Bone marrow (tissue), 2 donors: ENCODE measurements at places on chromosomes 1 and 21.

DNA sequence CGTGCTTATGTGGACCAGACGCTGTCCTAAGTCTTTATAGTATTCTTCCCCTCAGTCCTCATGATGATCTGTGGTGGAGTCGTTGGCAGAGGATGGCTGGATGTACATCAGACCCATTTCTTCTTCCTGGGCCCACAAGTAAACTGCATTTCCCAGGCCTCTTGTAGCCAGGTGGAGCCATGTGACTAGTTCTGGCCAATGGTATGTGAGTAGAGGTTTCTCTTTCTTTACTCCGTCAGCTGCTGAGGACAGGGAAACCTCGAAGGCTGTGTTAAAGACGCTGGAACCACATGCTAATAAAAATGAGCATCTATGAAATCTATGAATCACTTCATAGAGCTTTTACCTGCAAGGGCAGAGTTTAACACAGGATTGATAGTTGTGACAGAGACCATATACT lies 18.7 kb upstream of the ZNF362 start:
- DNase-seq: no peak

DNA sequence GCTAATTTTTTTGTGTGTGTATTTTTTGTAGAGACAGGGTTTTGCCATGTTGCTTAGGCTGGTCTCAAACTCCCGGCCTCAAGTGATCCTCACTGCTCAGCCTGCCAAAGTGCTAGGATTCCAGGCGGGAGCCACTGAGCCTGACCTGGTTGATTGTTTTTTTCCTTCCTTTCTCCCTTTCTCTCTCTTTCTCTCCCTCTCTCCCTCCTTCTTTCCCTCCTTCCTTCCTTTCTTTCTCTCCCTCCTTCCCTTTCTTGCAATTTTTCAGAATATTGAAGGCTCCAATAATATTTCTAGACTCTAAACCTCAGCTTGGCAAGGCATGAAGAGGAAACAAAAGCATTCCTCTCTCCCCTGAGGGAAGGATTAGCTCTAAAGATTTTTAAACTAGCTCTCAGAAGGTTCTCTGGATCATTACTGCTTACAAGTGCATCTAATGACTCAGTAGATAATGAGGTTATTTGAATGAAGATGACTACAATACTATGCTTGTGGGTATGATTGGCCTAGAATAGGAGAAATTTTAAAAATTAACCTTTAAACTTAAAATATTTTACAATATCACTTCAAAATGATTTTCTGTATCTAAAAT lies 68.5 kb upstream of the GADD45A start:
- no peak for DNase-seq

GRCh38 chr1:248098529-248098928 lies 3.5 kb downstream of the OR2L13 start:
- DNase-seq: no peak

- DNase-seq: no peak
Measured at GRCh38 chr21:37435711-37436110, 69.1 kb downstream of the DYRK1A start.

GRCh38 chr1:162210196-162210595 lies 140.7 kb downstream of the NOS1AP start:
- DNase-seq: no peak

- peak; percentile 33 for DNase-seq
Measured at GRCh38 chr1:154179946-154180687, 11.8 kb downstream of the TPM3 start.

GRCh38 chr21:33070998-33071769 lies 1.2 kb downstream of the OLIG1 start:
- DNase-seq: peak; percentile 43

GRCh38 chr1:99964806-99965205 lies 5.0 kb upstream of the SLC35A3 start:
- no peak for DNase-seq

DNA sequence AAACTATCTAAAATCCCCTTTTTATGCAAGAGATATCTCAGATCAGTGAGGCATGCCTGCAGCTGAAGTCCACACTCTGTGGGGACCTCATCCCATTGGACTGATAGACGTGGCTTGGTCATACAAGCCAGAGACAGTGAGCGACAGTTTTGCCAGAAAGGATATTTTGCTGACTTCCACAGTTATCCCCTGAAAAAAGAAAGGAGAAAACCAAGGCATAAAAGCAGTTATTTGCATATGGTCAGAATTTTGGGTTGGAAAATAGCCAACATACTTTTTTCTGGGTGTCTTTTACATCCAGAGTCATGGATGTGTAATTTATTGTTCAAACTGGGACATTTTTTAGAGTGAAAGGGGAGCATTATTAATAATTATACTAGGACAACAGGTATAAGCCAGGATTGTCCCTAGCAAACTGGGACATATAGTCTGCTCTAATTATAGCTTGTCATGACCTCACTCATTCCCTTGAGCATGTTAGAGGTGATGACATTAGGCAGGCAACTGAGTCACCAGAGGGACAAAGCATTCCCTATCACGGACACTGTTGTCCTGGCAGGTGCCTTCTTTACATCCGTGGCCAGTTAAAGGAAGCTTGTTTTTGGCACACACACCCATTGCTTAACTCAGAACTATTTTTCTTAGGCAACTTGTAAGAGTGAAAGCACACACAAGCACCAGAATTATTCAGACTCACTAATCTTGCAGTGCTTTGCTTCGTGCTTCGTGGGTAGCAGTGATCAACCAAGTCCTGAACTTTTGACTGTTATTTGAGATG lies 65.5 kb downstream of the PRRX1 start:
- DNase-seq: no peak

DNA sequence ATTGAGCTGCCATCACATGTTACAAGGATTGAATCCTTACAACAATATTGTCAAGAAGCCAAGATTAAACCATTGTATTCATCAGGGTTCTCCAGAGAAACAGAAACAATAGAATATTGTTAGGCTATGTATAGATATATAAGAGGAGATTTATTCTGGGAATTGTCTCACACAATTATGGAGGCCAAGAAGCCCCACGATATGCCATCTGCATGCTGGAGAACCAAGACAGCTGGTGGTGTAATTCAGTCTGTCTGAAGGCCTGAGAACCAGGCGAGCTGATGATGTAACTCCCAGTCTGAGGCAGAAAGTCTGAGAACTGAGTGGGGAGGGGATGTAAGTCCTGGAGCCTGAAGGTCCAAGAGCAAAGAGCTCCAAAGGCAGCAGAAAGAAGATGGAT lies 14.5 kb upstream of the TTF2 start:
- no peak for DNase-seq

DNA sequence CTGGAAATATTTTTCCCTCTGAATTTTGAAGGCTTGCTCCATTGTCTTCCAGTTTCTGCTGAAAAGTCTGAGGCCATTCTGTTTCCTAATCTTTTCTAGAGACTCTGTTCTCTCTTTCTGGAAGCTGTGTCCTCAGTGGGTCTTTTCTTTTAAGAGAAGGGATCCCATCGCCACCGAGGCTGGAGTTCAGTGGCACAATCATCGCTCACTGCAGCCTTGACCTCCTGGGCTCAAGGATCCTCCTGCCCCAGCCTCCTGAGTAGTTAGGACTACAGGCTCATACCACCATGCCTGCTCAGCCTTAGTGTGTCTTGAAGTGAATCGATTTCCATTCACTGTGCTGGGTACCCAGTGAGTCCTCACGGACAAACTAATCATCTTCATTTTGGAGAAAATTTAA lies 9.6 kb upstream of the LRP8 start:
- no peak for DNase-seq

DNA sequence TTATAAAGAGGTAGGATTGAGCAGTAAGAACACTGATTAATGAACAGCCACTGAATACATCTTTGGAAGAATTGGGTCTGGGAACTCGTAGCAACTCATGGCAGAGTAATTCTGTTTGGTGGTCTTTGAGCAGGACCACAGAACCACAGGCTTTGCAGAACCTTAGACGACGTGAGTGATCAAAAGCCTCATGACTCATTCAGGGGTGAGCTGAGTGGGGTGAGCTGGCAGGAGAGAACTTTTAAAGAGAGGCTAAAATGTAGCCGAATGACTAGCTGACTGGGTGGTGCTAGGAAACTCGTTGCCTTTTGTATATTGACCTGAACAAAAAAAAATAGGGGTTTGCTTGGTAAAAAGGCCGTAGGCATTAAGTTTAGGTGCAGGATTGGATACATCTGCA lies 313.8 kb downstream of the TGFB2 start:
- no peak for DNase-seq

DNA sequence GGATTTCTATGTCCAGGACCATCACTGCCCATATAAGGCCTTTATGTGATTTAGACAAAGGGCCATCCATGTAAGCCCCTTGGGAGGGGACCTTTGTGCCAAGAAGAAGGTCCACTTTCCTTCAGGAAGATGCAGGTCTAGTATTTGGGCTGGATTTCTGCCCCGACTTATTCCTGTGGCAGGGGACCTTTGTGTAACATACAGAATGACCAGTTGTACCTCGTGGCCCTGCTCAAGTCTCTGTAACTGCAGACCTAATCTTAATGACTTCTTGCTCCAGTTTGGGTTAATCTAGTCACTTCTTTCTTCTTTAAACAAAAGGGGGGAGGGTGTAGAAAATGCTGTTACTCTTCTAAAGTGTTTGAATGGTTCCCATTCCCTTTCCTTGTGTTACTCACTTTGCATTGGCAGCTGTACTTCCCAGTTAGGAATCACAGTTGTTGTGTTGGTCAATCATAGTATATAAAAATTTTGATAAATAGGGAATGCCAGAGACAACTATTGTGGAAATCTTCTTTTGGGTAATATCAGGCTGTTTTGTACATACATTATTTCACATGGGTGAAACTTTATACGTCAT lies 54.2 kb downstream of the MIGA1 start:
- no peak for DNase-seq

DNA sequence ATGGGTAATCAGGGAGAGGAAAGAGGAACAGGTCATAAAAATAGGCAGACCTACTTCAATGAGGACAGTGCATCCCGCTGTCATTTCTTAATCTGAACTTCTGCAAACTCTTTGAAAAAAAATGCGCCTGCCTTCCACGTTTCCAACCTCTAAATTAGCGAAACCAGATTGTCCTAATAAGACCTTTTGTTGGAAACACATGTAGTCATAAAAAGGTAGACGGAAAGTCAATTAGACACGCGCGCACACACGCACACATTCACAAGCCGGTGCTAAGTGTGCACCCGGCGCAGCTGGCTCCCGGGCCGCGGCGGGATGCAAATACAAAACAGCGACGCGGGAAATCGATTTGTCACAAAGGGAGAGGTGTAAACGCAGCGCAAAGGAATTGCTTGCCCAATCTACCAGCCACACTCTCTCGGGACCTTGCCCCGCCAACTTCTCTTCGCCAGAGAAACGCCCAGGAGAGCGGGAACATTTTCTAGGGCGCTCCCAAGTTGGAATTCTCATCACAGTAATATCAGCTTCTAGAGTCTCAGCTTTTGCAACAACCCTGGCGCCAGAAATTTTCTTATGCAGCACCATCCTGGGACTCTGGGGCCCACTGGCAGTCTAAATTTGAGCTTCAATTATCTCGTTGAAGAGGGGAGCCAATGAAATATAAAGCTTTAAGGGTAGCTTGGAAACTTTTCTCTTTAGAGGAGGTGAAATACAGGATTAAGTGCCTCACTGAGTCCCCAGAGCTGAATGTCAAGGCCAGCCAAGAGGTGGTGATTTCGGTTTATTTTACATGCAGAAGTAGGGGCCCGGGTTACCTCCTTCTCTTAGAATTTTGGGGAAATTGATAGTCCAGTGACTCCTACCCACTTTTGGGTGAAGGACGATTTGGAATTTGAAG lies 4.5 kb downstream of the PRRX1 start:
- no peak for DNase-seq

GRCh38 chr21:39114871-39115575 lies 68.2 kb downstream of the PSMG1 start:
- no peak for DNase-seq

GRCh38 chr1:53583868-53584776 lies 124.9 kb downstream of the DMRTB1 start:
- no peak for DNase-seq

- DNase-seq: no peak
Measured at GRCh38 chr1:8652467-8653046, 164.9 kb downstream of the RERE start.

GRCh38 chr1:33171977-33172813 lies 9.6 kb downstream of the TRIM62 start:
- DNase-seq: no peak

GRCh38 chr1:202248861-202249260 lies 55.3 kb downstream of the LGR6 start:
- no peak for DNase-seq

GRCh38 chr21:39313042-39313570 lies 326 bp downstream of the BRWD1 start:
- no peak for DNase-seq

DNA sequence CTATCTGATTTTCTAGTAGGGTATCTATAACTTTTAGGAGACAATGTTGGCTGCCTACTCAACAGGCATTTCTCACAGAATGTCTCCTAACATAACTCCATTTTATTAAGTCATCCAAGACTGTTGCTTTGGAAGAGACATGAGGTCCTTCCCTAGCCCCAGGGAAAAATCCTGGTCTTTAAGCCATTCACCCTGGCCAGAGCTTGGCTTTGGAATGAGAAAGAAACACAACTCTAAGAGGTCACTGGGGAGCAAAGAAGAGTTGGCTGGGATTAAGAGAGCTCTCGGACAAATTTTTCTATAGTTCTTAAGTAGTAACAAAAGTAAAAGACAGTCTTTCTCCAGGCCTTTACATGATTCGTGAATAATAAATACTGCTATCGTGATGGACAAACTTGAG lies 57.9 kb downstream of the PCNX2 start:
- no peak for DNase-seq

GRCh38 chr1:183553764-183554163 lies 36.5 kb downstream of the NCF2 start:
- DNase-seq: no peak

GRCh38 chr1:29508458-29509107 lies 272.3 kb downstream of the PTPRU start:
- no peak for DNase-seq

- DNase-seq: no peak
Measured at GRCh38 chr1:241630005-241630404, 10.2 kb downstream of the CHML start.

DNA sequence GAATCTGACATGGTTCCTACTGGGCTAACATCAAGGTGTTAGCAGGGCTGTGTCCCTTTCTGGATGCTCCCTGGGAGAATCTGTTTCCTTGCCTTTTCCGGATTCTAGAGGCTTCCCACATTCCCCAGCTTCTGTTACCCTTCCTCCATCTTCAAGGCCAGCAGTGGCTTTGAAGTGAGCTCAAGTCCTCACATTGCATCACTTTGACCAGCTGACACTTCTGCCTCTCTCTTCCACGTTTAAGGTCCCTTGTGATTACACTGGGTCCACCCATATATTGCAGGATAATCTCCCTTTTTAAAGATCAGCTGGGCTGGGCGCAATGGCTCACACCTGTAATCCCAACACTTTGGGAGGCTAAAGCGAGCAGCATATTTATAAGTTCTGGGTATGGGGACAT lies 33.1 kb downstream of the CNST start:
- DNase-seq: no peak

DNA sequence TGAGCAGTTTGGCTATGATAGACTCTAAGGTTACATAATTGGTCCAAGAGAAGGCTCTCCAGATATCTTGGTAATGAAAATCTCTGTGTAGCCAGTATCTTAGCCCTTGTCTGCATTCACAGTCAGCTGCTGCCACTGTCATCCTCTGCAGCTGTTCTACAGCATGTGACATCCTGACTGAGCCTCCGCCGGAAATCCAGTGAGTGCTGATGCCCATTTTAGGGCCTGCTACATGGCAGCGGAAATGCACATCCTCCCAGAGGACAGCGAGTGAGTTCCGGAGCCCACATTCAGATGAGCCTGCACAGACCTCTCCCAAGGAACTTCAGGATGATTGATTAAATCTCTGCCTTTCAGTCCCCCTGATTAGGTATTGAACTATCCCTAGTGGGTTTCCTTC lies 237.1 kb downstream of the HHIPL2 start:
- no peak for DNase-seq

GRCh38 chr1:208024406-208024805 lies 113.5 kb upstream of the CD34 start:
- no peak for DNase-seq
